ENCODE measurements at places on chromosomes 3 and 15.
A peak's percentile ranks its signal among the peaks of the same experiment; 100 is the strongest.

GRCh38 chr3:23325466-23326065, 122.4 kb downstream of the UBE2E2 start:
- DNase-seq: peak; percentile 7

DNA sequence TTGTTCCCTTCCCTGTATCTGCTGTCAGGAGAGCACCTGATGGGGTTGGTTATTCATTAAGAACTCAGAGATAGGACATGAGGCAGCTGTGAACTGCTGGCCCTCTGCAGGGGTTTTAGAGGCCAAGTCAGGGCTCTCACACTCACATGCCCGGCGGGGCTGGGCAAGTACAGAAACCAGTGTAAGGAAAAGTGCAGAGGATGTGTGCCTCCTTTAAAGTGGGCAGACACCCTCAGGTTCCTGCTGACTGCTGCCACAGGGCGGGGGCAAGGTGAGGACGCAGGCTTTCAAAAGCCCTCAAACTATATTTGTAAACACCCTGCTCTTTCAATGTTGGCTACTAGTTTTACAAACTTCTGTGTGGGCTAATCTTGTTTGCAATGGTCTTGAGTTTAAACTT, 22.4 kb downstream of the CXCR6 start:
- no peak for DNase-seq

DNA sequence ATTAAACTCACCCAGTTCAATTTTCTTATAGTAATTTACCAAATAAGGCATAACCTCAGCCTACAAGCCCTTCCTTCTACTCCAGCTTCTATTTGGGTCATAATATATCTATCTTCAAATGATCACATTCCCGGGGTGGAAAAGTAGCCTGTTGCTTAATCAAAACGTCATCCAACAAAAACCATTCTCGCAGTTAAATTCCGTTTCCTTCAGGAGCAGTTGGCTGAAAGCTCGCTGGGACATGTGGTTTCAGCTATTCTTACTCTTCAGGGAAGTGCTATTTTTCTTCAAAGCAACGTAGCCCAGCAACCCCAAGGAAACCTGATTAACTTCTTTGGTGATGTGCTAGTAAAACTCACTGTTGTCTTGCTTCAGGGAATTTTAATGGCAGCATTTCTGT, 59.6 kb downstream of the MAGI1 start:
- DNase-seq: no peak

DNA sequence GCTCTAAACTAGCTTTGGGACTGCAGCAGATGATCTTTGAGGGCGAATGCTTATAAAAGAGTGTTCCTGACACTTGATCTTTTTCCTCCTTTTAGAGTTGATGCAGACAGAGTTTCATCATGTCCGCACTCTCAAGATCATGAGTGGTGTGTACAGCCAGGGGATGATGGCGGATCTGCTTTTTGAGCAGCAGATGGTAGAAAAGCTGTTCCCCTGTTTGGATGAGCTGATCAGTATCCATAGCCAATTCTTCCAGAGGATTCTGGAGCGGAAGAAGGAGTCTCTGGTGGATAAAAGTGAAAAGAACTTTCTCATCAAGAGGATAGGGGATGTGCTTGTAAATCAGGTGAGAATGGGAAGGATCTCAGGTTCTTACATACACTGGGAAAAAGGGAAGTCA, 75.7 kb downstream of the KLHL25 start:
- DNase-seq: no peak

DNA sequence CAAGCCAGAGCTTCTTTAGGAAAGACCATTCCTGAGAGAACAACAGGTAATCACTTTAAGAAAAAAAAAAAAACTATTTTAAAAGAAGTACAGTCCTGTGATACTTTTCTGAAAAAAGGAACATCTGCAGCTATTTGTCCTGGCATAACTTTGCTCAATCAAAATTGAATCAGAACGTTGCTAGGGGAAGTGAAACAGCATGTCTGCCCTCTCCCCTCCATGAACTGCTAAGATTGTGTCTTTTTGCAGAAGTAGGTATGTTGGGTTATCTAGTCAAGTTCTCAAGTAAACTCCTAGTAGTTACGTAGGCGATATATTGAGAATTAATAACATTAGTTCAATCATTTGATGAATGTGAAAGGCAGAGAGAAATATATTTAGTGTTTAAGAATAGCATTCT, 1013.3 kb downstream of the TUSC7 start:
- DNase-seq: no peak

- DNase-seq: no peak
Observed at GRCh38 chr3:32278714-32279113, 40.2 kb downstream of the CMTM8 start.

GRCh38 chr3:73680391-73681095, 55.8 kb upstream of the PDZRN3 start:
- no peak for DNase-seq

DNA sequence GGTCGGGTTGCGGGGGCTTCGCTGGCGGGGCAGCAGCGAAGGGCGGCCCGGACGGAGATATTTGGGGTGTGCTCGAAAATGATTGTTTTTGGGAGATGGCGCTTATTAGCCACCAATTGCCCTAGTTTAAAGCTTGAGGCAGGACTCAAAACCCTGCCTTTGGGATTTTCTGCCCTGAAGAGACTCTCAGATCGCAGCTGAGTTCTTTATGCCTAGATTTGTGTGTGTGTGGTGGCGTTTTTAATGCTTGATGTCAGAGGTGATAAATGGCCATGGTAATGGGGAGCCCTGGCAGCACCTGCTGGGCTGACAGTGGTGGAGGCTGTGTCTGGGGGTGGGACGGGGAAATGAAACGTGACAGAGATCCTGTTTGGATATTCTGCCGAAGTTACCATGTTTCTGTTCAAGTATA, 604 bp downstream of the KCTD6 start:
- DNase-seq: peak; percentile 39

DNA sequence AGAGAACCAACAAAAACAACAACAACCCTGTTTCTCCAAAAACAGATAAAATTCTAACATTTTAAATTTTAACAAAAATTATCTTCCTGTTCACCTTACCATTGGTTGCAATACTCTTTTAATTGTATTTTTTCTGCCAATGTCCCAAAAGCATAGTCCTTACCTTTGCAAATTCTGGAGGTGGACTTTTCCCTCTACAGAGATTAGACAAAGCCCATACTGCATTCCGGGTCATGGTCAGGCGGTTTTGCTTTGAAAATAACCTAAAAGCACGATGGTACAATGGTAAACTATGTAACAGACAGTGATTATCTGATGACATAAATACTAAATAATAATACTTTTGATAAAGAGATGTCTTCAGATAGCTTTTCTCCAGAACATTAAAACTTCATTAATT, 35.5 kb upstream of the WDR5B start:
- no peak for DNase-seq

- DNase-seq: no peak
Observed at GRCh38 chr3:100277255-100277800, 16.5 kb downstream of the TBC1D23 start.

- peak; percentile 46 for DNase-seq
Observed at GRCh38 chr3:192915304-192915703, 2.4 kb downstream of the MB21D2 start.

DNA sequence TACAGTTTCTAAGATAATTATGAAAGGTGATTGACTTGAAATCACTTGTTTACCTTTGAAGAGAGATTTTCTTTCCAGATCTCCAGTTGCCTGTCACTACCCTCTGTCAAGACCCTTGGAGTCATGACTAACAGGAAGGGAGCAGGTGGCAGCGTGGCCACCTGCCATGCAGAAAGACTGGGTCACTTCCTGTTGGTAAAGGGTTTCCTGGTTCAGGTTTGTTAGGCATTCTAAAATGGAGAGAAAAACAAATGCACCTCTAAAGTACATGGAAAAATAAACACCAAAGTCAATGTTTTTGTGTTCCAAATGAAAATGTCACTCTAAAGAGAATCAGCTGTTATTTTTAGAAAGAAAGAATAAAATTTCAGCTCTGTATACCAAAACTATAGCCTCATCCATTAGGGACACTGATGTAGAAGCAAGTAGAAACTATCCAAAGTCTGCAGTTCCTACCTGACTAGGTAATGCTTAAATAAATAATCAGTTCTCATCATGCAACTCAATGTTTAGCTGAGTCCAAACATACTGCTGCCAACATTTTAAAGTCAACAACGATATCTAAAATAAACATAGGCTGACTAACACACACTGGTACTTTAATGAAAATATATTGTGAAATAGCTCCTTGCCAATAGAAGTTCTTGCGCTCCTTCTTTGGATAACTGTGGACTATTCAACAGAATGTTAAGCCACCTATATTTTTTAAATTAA, 23.9 kb upstream of the TM4SF1 start:
- no peak for DNase-seq

- DNase-seq: no peak
Observed at GRCh38 chr15:67030036-67030762, 35.2 kb upstream of the SMAD3 start.

GRCh38 chr3:118628704-118629341, 405.8 kb downstream of the IGSF11 start:
- peak; percentile 51 for DNase-seq

GRCh38 chr15:29635513-29636098, 186.7 kb downstream of the TJP1 start:
- no peak for DNase-seq

GRCh38 chr15:46129145-46129544, 494.3 kb downstream of the SQOR start:
- DNase-seq: no peak

- no peak for DNase-seq
Observed at GRCh38 chr3:120773932-120774331, 31.4 kb downstream of the GTF2E1 start.

Measured in GM13976 (cell line).